Common myeloid progenitor, CD34-positive (primary cell): ENCODE measurements at places on chromosomes 1 and 21.
A peak's percentile ranks its signal among the peaks of the same experiment; 100 is the strongest.

GRCh38 chr1:153540394-153541361, at the start of gene S100A5:
TSS of gene S100A5 (minus strand) at chr1:153540934. CDS start at chr1:153540191, 743 bp downstream.
- DNase-seq, result peak; percentile 86

DNA sequence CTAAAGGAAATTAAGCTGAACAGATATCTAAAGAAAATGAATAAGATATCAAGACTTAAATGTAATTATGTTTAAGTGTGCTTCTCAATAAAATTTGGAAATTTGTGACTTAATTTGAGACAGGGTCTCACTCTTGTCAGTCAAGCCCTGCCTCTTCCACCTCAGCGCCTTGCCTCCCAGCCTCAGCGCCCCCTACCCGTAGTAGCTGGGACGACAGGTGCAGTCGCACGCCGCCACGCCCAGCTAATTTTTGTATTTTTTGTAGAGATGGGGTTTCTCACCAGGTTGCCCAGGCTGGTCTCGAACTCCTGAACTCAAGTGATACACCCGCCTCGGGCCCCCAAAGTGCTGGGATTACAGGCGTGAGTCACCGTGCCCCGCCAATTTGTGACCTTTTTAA, 117.0 kb downstream of the CLEC20A start:
- DNase-seq, result no peak

DNA sequence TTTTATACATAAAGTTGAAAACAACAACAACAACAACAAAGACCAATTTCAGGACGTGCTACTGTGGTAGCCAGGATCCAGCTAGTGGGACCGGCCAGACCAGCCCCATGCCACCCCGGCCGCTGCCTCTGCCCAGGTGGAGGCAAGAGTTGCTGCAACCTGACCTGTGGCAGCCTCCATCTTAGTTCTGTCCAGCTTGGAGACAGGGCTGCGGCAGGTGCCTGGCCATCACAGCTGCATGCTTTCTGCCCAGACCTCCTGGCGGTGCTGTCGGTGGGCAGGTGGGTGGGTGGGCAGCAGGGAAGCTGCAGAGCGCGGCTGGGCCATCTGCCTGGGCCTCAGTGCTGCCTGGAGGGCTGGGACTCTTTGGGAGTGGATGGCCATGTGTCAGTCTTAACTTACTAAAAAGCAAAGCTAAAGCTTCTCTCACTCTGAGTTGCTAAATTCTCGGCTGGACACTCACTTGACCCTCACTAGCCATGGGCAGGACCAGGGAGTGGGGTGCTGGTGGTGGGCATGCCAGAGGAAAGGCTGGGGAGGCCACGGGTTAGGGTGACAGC, 38.6 kb downstream of the KIAA1614 start:
- DNase-seq, result no peak

- no peak for DNase-seq
Observed at GRCh38 chr1:92482665-92483609, 3.8 kb downstream of the GFI1 start.

GRCh38 chr1:175217721-175218531, 25.4 kb upstream of the KIAA0040 start:
- DNase-seq, result no peak
